ENCODE measurements at places on chromosomes 3 and 15. TPM values are rescaled to one million over a fixed set of nuclear protein-coding genes. Genes with fewer than 3 reads are reported as not detected.

TNFAIP8L3 gene
- total RNA-seq = 7.7 TPM

GP9 gene
- not detected for total RNA-seq

LTF gene
- 3.2 TPM for total RNA-seq

CD80 gene
- total RNA-seq = 0.32 TPM

IREB2 gene
- total RNA-seq = 32.2 TPM

EAF2 gene
- total RNA-seq = 1.8 TPM

CLCN2 gene
- 1.9 TPM for total RNA-seq

IGF2BP2 gene
- total RNA-seq = 17.2 TPM

MAP6D1 gene
- 2.3 TPM for total RNA-seq

OR5H6 gene
- not detected for total RNA-seq

CPN2 gene
- total RNA-seq = 0.87 TPM

RTP1 gene
- total RNA-seq = not detected

CP gene
- total RNA-seq = 2.9 TPM

SLITRK3 gene
- not detected for total RNA-seq

UTS2B gene
- total RNA-seq = 0.49 TPM

ADGRG7 gene
- not detected for total RNA-seq

ATP8B4 gene
- total RNA-seq = 5.3 TPM

COMMD2 gene
- 18.7 TPM for total RNA-seq

MYZAP gene
- 1,103 TPM for total RNA-seq

PCSK6 gene
- total RNA-seq = 28.7 TPM

MKRN3 gene
- total RNA-seq = 0.64 TPM

FEZF2 gene
- total RNA-seq = not detected

MAGEF1 gene
- total RNA-seq = 30.0 TPM

SCN11A gene
- total RNA-seq = 0.12 TPM

GUCA1C gene
- 4.5 TPM for total RNA-seq

IQCF5 gene
- total RNA-seq = not detected

MAN2A2 gene
- 96.9 TPM for total RNA-seq

Data from heart right ventricle (tissue), 16 donors.